ENCODE measurements at places on chromosomes 3 and 15. TPM values are rescaled to one million over a fixed set of nuclear protein-coding genes. Genes with fewer than 3 reads are reported as not detected.

Gene TPRG1
- 6.8 TPM for total RNA-seq

Gene SLC51B
- 0.52 TPM for total RNA-seq

Gene ETV5
- total RNA-seq = 18.8 TPM

Gene MESP2
- not detected for total RNA-seq

Gene GATM
- total RNA-seq = 309 TPM

Gene ADCY5
- total RNA-seq = 6.8 TPM

Gene SLC28A1
- 0.52 TPM for total RNA-seq

Gene CHRNA3
- total RNA-seq = not detected

Gene CLSTN2
- total RNA-seq = 4.7 TPM

Gene ZNF619
- 8.4 TPM for total RNA-seq

Gene DNAJC19
- total RNA-seq = 26.1 TPM

Gene ALPK3
- total RNA-seq = 33.4 TPM

Gene ANKRD34C
- total RNA-seq = not detected

Gene RETNLB
- not detected for total RNA-seq

Measured in skeletal muscle tissue (tissue), 5 donors.